Cardiac ventricle fibroblast (primary cell): ENCODE measurements at places on chromosomes 2 and 18. TPM values are rescaled to one million over a fixed set of nuclear protein-coding genes. Genes with fewer than 3 reads are reported as not detected.

The ADNP2 gene
- total RNA-seq, result 8.0 and 10.1 TPM in 2 replicates

The IL18RAP gene
- 0.34 TPM in 1 of 2 replicates, not detected in the other for total RNA-seq

The UGT1A5 gene
- not detected in 2 replicates for total RNA-seq

The TUBA3E gene
- not detected in 2 replicates for total RNA-seq

The PROKR1 gene
- not detected in 2 replicates for total RNA-seq

The DNAH6 gene
- 0.10 TPM in 1 of 2 replicates, not detected in the other for total RNA-seq

The ANKRD36C gene
- total RNA-seq, result 22.4 and 36.9 TPM in 2 replicates

The ZC3H6 gene
- total RNA-seq, result 3.5 and 4.7 TPM in 2 replicates

The DSC2 gene
- not detected in 2 replicates for total RNA-seq

The MAP2 gene
- 5.8 and 6.0 TPM in 2 replicates for total RNA-seq

The ASPRV1 gene
- total RNA-seq, result 0.19 and 0.78 TPM in 2 replicates

The OTX1 gene
- not detected in 2 replicates for total RNA-seq

The FAM117B gene
- total RNA-seq, result 4.6 and 6.0 TPM in 2 replicates

The MYO5B gene
- 0.25 TPM in 1 of 2 replicates, not detected in the other for total RNA-seq

The EHD3 gene
- total RNA-seq, result 4.2 and 5.8 TPM in 2 replicates

The SMPD4 gene
- total RNA-seq, result 24.1 and 24.4 TPM in 2 replicates

The HEATR5B gene
- total RNA-seq, result 8.7 and 10.7 TPM in 2 replicates

The CPLX4 gene
- total RNA-seq, result not detected in 2 replicates

The SPP2 gene
- not detected in 2 replicates for total RNA-seq

The POTEI gene
- total RNA-seq, result not detected in 2 replicates

The ANKRD36B gene
- 11.6 and 11.8 TPM in 2 replicates for total RNA-seq

The ANKRD62 gene
- not detected in 2 replicates for total RNA-seq

The CARF gene
- 7.2 and 7.7 TPM in 2 replicates for total RNA-seq

The ADRA2B gene
- 4.4 and 4.8 TPM in 2 replicates for total RNA-seq

The MOGAT1 gene
- total RNA-seq, result not detected in 2 replicates

The GCA gene
- total RNA-seq, result 0.94 and 1.2 TPM in 2 replicates

The TCF23 gene
- total RNA-seq, result 0.10 and 0.44 TPM in 2 replicates

The FASTKD1 gene
- total RNA-seq, result 4.6 and 9.0 TPM in 2 replicates

The RELCH gene
- total RNA-seq, result 14.3 and 16.4 TPM in 2 replicates

The HNMT gene
- total RNA-seq, result 50.9 and 58.9 TPM in 2 replicates

The ASXL3 gene
- total RNA-seq, result 0.12 TPM in 1 of 2 replicates, not detected in the other

The TNFRSF11A gene
- under 0.01 and 0.29 TPM in 2 replicates for total RNA-seq

The DNER gene
- total RNA-seq, result 0.05 and 0.12 TPM in 2 replicates

The ALK gene
- total RNA-seq, result not detected in 2 replicates

The ZNF513 gene
- 3.0 and 5.4 TPM in 2 replicates for total RNA-seq

The NAT8 gene
- total RNA-seq, result not detected in 2 replicates

The IL36RN gene
- total RNA-seq, result not detected in 2 replicates

The CREG2 gene
- total RNA-seq, result 0.59 and 1.1 TPM in 2 replicates

The LYPD1 gene
- not detected in 2 replicates for total RNA-seq
